ENCODE measurements at places on chromosomes 7 and 10. TPM values are rescaled to one million over a fixed set of nuclear protein-coding genes. Genes with fewer than 3 reads are reported as not detected.

- H3K4me1 ChIP-seq: no peaks in the 10 kb centered on the region
- DNase-seq: no peak
- H3K36me3 ChIP-seq: no peaks in the 10 kb centered on the region
- no peak overlapping the region for H3K27ac ChIP-seq
- H3K4me3 ChIP-seq: no peak overlapping the region
- H3K27me3 ChIP-seq: peaks cover 3% of the 10 kb centered on the region
Observed at GRCh38 chr10:121165276-121165675, 314.1 kb downstream of the WDR11 start.

DNA sequence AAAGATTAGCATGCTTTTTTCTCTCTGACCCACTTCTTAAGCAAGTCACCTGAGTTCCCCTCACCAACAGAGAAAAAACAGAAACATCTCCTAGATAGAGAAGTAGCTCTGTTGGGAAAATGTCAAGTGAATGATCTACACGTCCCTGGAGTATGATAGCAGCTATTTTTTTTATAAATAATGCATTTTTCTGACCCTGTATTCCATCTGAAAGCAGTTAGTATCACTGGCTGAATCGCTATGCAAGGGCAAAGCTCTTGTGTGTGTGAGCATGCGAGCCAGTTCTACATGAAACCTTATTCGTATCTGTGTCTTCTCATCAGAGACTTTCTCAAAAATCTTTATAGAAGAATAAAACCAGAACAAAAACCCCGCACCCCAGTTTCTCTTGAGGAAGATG, 8.2 kb downstream of the ANKMY2 start:
- peaks cover 54% of the 10 kb centered on the region for H3K4me1 ChIP-seq
- no peak overlapping the region for H3K4me3 ChIP-seq
- H3K27me3 ChIP-seq: no peaks in the 10 kb centered on the region
- H3K27ac ChIP-seq: peak overlapping the region; percentile 17
- no peaks in the 10 kb centered on the region for H3K36me3 ChIP-seq

DNA sequence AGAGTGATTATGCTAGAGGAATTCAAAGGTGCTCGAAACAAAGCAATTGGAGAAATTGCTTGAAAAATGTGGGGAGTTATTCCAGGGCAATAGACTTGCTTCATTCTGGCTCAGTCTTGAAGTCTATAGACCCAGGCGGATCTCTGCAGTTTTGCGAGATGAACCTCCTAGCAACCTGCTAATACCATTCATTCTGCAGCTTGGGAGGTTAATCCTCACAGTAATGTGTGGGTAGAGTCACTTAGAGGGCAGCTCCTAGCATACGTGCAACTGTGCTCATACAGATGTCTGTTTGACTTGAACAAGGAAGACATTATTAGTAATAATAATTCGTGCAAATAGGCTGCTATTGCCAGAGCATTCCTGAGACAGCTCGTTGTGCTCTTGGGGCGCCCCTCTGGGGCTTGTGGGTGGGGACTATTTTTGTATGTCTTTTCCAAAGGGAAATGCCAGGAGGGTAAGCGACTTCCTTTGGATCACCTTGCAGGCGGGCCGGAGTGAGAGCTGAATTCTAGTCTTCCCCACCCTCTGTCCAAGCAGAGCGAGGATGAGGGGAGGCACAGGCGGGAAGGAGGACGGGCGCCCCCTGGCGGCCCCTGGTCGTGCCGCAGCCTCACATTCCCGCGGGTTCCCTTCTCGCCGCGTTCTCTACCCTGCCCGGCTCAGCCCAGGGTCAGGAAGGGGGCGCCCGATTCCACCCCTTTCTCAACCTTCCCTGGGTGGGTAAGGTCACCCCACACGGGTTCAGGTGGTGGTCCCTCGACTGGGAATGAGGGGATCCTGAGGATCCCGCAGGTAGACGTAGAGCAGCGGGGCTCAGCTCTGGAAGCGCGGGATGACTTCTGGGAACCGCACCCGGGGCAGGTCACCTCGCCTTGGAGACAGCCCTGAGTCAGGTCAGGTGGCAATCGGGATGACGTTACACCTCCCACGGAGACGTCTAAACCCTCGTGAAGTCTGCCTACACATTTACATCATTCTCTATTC, 241.5 kb downstream of the PHTF2 start:
- H3K27me3 ChIP-seq: no peaks in the 10 kb centered on the region
- no peaks in the 10 kb centered on the region for H3K36me3 ChIP-seq
- peak; percentile 61 for DNase-seq
- no peaks in the 10 kb centered on the region for H3K4me1 ChIP-seq
- H3K4me3 ChIP-seq: no peak overlapping the region
- H3K27ac ChIP-seq: no peak overlapping the region

DNA sequence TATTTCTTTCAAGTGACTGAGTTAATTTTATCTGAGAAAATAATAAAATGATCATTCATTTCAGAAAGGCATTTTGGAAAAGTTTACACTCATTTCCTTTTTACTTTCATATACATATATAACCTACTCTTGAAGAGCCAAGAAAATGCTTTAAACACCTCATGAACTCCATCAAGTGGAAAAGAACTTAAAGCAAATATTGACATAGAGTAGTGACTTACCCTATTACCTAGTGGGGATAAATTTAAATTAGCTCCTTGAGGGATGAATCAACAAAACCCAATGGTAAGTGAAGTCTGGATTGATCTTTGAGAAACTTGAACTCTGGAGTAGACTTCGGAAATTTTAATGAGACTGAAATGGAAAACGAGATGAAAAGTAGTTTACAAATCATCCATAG, 88.6 kb downstream of the TMEM26 start:
- DNase-seq: no peak
- H3K27ac ChIP-seq: no peak overlapping the region
- H3K4me1 ChIP-seq: no peaks in the 10 kb centered on the region

AFAP1L2 gene
- polyA plus RNA-seq: 1.7 TPM

DNA sequence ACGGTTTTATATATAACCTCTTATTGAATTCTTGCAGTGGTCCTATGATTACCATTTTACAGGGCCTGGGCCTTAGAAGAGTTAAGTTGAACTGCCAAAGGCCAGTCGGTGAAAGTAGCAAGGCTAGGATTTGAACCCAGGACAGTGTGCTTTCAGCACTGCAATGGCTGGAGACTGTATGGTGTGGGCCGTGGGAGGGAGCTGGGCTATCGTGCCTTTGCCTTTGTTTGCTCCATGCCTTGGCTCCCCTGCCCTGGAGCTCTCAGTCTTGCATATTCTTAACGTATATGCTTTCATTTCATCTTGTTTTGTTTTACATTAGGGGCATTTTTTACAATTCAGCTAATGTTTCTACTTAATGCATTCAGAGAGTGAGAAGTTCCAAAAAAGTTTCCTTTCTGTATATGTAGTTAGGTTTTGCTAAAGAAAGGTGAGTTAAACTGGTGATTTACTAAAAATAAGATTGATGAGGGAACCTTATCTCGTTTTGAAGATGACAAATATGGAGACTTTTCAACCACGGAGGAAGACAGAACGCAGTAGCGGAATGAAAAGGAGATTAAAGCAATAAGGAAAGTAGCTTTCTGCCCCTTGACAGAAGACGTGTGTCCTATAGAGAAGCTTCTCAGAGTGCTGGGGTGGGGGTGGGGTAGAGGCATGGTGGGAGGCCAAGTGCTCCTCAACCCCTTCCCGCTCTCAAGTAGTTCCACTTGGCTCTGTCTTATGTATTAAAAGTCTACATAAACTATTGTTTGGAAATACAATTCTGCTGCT, 82.5 kb downstream of the RTKN2 start:
- no peak overlapping the region for H3K27ac ChIP-seq
- H3K36me3 ChIP-seq: no peaks in the 10 kb centered on the region
- H3K4me1 ChIP-seq: no peaks in the 10 kb centered on the region
- H3K4me3 ChIP-seq: no peak overlapping the region

AOC1 gene
- not detected for polyA plus RNA-seq

DNA sequence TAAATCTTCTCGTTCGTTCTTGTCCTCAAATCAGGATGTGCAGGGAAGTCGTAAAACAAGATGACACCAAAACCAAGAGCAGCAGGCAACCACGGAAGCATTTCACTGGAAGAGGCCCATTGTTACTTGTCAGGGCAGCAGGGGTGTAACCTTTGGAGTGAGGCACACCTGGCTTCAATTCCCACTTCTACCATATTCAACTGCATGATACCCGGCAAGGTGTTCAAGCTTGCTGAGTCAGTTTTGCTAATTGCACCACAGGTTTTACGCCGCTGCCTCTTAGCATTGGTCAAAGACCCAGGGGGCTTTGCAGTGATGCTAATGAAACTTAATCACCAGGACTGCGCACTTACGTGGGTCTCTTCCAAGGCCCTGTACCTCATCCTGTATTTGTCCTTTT, 50.0 kb upstream of the PTER start:
- no peak for DNase-seq
- H3K4me3 ChIP-seq: no peak overlapping the region
- H3K27ac ChIP-seq: no peak overlapping the region
- no peaks in the 10 kb centered on the region for H3K36me3 ChIP-seq

- no peaks in the 10 kb centered on the region for H3K36me3 ChIP-seq
- H3K27ac ChIP-seq: no peak overlapping the region
- H3K4me3 ChIP-seq: no peak overlapping the region
- no peaks in the 10 kb centered on the region for H3K4me1 ChIP-seq
- no peak for DNase-seq
Observed at GRCh38 chr7:118041251-118041878, 142.6 kb upstream of the LSM8 start.

- DNase-seq: peak; percentile 25
- no peak overlapping the region for H3K4me3 ChIP-seq
- H3K4me1 ChIP-seq: peaks cover 7% of the 10 kb centered on the region
- H3K27ac ChIP-seq: no peak overlapping the region
Observed at GRCh38 chr7:75727881-75728593, 10.7 kb downstream of the HIP1 start.

- no peak for DNase-seq
- no peaks in the 10 kb centered on the region for H3K36me3 ChIP-seq
- no peak overlapping the region for H3K4me3 ChIP-seq
- H3K27me3 ChIP-seq: no peaks in the 10 kb centered on the region
- no peak overlapping the region for H3K27ac ChIP-seq
Observed at GRCh38 chr7:96640054-96640453, 69.6 kb downstream of the SEM1 start.
